Stimulated activated naive CD4-positive, alpha-beta T cell treated with Interleukin-2 at 50 U/mL for 16 hours (primary cell): ENCODE measurements at places on chromosomes 3 and 15.

GRCh38 chr15:44542596-44542995 is 5.6 kb downstream of the EIF3J start:
- DNase-seq: no peak

GRCh38 chr3:4664412-4664811 is 171.3 kb downstream of the ITPR1 start:
- no peak for DNase-seq

DNA sequence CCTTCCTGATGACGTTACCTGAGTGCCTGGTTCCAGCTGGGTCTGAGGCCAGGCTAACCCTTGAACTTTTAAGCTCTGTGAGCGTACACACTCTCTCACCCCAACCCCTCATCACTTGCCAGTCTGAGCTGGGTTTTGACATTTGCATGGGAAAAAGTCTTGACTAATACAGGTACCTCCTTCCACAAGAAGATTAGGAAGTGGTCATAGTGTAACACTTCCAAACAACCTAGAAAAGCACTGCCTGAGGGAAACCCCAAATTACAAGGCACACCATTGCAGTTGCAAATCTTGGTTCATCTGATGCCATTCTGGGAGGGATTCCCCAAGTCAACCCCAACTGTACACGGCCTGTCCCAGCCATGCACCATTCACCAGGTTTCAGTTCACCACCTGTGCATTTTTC is 499.8 kb downstream of the FOXP1 start:
- DNase-seq: peak; percentile 32

GRCh38 chr15:87626860-87627259 is 629.7 kb downstream of the NTRK3 start:
- no peak for DNase-seq

DNA sequence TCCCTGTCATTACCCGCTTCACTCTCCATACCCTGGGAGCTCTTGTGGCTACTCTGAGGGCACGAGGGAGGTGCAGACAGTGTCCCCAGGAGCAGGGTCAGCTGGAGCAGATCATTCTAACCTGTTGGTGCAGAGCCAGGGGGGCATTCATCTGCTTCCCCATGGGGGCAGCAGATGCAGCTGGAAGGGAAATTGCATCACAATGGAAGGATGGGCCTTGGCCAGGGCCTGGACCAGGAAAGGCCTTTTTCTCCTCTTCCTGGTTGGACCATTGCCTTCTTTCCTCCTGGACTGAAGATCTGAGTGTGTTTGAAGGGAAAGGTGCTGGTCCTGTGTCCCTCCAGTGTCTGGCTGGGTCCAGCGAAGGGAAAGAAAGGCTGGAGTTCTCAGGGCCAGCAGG is 55.7 kb downstream of the EPHB1 start:
- DNase-seq: no peak

DNA sequence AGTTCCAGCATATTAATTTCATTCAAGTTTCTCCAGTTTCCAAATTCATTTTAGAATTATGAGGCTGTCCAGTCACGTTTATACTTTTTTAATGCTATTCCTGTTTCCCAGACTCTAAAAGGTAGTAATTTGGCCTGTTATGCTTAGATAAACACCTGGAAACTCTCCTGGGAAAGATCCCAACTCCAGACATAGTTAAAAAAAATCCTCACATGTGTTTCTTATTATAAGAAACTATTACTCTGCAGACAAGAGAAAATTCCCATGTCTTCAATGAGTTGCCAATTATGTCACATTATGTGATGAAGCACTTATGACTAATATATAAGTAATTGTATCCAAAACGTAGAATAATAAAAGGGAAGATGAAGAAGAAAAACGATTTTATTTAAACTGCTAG is 137.1 kb upstream of the TMC3 start:
- DNase-seq: no peak

DNA sequence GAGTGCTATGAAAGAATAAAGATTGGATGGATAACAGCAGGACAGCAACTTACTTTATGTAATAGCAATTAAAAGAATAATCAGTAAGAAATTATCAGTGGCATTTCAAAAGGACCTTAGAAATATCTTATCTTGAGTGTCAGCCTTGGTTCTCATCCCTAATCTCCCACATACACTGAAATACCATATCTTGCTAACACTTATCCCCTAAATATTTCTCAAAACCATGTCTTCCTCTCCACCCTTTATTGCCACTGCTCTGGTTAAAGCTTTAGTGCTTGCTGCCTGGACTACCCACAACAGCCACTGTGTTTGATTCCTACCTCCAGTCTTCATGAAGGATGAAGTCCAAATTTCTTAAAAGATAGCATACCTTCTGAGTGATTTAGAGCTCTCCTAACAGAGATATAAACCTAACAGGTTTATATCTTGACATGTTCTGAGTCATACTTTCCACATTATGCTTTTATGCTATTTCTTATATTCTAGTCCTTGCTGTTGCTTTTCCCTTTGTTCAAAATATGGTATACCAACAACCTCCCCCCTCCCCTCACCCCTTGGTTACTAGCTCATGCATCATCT is 202.8 kb downstream of the RSRC1 start:
- DNase-seq: no peak

DNA sequence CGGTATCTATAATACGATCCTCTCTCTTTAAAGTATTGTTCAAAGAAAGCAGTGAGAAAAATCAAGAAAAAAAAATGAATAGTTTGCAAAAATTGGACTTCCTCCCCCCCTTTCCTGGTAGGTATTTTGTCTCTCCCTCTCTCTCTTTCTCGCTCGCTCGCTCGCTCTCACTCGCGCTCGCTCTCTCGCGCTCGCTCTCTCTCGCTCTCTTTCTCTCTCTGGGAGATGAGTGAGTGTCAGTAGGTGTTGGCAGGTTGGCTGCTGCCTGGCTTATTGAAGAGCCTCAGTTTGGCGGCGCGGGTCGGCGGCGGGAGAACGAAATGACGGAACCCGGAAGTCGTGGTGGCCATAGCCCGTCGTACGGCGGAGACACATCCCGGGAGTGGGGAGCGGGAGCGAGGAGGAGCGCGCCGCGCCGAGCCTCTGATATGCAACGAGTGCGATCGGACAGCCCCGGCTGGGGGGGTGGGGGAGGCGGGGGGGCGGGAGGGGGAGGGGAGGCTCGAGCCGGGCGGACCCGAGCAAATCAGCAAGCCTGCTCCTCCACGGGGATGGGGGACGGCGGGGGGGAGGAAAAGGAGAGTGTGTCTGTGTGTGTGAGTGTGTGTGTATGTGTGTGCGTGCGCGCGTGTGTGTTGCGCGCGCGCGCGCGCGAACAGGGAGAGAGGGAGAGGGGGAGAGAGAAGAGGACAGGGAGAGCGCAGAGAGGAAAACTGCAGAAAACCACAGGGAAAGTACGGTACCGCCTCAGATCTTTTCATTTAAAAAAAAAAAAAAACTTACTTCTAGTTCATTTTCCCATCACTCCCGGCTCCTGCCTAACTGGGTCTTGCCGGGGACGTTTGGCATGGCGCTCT is at the start of gene MEIS2:
MEIS2 (minus strand) TSS at position 441 of the 857 bp plus-strand sequence. CDS start 1,083 bp downstream, outside the sequence.
- no peak for DNase-seq

DNA sequence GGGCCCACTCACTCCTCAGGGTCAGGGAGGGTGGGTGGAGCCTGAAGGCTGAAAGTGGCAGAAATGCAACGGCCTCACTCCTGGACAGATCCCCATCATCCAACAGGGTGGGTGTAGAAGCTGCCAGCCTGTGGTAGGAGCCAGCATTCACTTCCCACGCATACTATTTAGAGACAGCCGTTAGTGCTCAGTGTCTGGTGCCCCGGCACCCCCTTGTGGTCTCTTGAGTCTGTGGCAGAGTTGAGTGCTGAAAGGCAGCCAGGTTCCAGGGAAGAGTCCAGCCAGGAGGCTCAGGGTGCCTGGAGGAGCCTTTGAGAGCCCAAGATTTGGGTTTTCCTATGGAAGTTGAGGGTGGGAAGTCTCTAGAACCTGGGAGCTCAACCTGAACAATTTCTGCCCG is 2.1 kb upstream of the GNAT1 start:
- DNase-seq: no peak

GRCh38 chr3:4994823-4995499 is 15.7 kb downstream of the BHLHE40 start:
- DNase-seq: no peak

DNA sequence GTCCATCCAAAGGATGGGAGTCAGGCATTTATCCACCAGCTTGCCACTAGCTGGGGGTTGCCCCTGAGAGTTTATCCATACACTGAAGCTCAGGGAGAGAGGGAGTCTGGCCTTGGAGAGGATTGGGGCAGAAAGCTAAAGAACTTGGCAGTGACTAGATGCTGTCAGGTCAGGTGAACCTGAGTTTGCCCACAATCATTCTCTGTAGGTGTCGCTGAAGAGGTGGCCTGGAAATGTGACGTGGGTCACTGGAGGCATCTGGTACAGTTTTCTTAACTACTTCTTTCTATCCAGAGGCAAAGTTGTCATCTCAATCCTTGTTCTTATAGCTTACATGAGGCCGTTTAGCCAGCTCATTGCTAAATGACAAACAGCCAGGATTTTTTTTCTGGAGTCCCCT is 298.0 kb upstream of the CTNNB1 start:
- no peak for DNase-seq
